ENCODE measurements at places on chromosomes 4 and X.

GRCh38 chrX:48785540-48786214 is 713 bp upstream of the GATA1 start:
- DNase-seq: no peak

GRCh38 chr4:15541941-15542340 is 72.3 kb downstream of the CC2D2A start:
- no peak for DNase-seq

DNA sequence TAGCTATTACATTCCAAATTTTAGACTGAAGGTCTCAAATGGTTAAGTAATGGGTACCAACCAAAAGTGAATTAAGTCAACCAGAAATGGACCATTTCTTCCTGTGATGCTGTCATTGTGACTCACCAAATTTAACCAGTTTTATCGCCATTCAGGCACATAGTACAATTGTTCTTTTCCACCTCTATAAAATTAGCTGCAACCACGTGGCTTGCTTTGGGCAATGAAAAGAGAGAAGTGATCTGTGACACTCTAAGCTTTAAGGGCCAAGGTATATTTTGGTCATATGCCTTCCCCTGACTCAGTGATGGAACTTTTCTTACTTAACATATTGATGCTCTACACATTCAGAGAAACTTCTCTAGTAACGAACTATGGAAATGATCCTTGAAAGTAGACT is 20.3 kb upstream of the PHF8 start:
- DNase-seq: no peak

- no peak for DNase-seq
Measured at GRCh38 chrX:108018656-108019381, 26.0 kb upstream of the VSIG1 start.

- DNase-seq: no peak
Measured at GRCh38 chrX:71941776-71942175, 31.1 kb downstream of the NHSL2 start.

GRCh38 chrX:108735679-108736508 is 469 bp downstream of the IRS4 start:
- DNase-seq: no peak

- DNase-seq: no peak
Measured at GRCh38 chr4:38868059-38868960, 704 bp downstream of the FAM114A1 start.

GRCh38 chrX:119755981-119756533 is 2.3 kb upstream of the SOWAHD start:
- DNase-seq: no peak
